ENCODE measurements at places on chromosomes 4 and X.

- DNase-seq: no peak
These were observed 19.3 kb downstream of the SEL1L3 start for GRCh38 chr4:25843340-25844097.

GRCh38 chrX:135982860-135983259, 2.4 kb upstream of the SLC9A6 start:
- DNase-seq: no peak

DNA sequence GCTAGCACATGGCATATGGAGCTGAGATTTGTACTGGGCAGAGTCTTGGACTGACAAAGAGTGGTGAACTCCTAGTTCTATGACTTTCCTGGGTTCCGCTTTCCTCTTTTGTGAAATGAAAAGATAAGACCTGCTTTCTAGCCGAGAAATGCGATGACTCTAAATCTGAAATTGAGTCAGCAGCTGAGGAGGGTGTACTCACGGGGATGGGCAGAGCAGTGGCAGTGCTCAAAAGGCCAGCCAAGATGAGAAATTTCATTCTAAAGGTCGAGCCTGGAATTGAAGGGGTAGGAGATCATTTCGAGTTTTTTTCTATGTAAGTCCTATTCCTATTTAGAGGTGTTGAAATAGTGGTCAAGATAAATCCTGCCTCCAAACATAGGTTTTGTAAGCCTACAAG, 47.0 kb downstream of the NUDT9 start:
- no peak for DNase-seq

- DNase-seq: no peak
These were observed 55.5 kb downstream of the SPANXN4 start for GRCh38 chrX:143081231-143081630.

DNA sequence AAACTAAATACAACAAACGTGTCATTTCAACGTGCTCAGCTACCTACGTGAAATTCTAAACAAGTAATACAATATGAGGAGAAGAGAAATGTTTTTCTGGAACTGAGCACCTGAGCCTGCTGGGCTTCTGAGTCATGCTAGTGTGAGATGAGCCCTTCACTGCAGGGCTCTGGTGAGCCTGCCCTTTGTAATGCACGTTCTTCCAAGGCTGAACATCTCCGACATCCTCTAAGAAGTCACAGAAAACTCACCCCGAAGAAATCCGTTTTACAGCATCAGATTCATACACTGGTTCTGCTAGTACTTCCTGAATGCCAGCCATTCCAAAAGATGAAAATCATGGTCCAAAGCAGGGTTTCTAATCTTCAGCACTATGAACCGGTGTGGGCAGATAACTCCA, 157.1 kb downstream of the AMELX start:
- DNase-seq: no peak

DNA sequence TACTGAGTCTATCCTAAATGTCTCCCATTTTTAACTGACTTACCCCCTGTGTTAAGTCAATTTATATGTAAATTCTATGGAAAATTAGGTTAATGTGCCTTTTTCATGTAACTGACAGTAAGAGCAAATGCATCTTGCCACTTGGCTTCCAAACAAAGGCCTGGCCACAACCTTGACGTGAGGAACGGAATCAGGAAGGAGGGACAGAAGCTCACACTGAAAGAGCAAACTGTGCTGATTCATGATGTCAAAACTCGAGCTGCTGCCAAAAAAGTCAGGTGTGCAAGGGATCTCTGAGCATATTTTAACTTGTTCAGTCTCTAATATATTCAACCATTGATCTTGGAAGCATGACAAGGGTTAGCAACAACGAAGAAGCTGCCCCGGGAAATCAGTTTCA, 35.8 kb downstream of the GPM6A start:
- no peak for DNase-seq

All from HS-27A (cell line).